ENCODE measurements at places on chromosomes 16 and 17. TPM values are rescaled to one million over a fixed set of nuclear protein-coding genes. Genes with fewer than 3 reads are reported as not detected.
A peak's percentile ranks its signal among the peaks of the same experiment; 100 is the strongest.

- no peak for DNase-seq
These were observed 18.1 kb downstream of the C17orf100 start for GRCh38 chr17:6669479-6670212.

The IL32 gene
- 42.6 TPM for total RNA-seq

The SP2 gene
- 12.4 TPM for total RNA-seq

- DNase-seq, result peak; percentile 73
These were observed 47.7 kb downstream of the ZFHX3 start for GRCh38 chr16:73000020-73000906.

DNA sequence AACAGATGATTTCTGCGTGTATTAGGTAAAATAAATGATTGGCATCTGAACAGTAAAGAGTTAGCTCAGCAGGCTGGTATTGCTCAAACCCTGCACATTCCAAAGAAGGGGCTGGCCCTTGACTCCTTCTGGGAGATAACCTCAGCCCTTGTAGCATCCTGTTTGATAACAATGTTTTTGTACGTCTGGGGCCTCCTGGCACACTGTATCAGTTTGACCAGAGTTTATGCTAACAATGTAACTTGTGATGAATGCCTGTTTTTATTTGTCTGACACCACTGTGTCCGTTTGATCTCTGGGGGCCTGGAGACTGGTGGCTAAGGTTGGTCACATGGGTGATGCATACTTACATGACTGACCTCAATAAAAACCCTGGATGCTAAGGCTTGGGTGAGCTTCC is 43.8 kb upstream of the NDRG4 start:
- DNase-seq, result no peak

DNA sequence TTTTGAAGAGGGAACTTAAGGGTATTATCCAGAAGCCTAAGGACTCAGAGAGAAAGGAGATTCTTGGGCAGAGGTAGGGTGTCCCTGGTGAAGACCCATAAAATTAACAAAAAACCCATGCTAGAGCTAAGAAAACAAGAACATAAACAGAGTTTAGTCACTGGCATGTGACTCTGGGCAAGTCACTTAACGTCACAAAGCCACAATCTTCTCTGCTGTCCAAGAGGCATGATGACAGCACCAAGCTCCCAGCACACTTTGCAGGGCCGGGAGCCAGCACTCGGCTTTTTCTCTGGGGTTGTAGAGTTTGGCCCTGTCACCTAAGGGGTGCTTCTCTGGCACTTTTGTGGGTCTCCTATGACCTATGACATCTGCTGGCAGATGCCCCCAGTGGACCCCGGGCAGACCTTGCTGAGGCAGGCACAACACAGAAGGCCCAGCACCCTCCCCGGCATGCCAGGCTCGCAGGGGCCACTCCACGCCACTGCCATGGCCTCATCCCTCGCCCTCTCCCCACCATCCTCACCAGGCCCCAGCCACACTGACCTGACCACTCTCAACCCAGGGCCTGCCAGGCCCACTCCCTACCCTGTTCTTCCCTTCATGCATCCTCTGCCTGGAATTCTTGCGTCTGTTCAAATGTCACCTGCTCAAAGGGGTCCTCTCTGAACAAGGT is 69.8 kb downstream of the DYNLRB2 start:
- no peak for DNase-seq

- DNase-seq, result no peak
These were observed 250.5 kb downstream of the CPPED1 start for GRCh38 chr16:12553191-12553590.
